ENCODE measurements at places on chromosomes 2 and 18.

DNA sequence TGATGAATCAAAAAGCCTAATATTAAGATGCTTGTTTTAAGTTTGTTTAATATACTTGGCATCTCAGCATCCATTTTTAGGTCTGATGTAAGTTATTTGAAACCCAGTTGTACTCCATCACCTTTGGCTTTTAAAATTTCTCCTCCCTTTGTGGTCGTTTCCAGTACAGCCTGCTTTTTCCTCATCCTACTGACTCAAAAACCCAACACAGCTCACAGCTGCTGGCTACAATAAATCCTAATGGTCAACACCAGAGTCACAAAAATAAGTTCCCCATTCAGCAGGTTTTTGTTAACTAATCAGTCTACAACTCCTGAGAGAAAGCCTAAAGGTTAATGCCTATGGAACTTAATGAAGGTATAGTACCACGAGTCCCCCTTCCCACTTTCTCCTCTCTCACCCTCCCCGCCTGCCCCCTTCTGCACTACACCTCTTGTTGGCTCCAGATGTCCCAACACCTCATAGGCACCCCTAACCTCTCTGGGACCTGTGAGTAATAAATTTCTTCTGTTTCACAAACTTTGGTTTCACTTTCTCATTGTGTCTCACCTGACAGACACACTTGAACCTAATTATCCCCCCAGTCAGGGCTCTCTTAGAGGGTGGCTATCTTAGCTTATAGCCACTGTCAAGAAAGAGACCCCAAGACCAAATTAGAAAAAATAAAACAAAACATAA, 148.6 kb downstream of the GALNT1 start:
- DNase-seq = no peak

DNA sequence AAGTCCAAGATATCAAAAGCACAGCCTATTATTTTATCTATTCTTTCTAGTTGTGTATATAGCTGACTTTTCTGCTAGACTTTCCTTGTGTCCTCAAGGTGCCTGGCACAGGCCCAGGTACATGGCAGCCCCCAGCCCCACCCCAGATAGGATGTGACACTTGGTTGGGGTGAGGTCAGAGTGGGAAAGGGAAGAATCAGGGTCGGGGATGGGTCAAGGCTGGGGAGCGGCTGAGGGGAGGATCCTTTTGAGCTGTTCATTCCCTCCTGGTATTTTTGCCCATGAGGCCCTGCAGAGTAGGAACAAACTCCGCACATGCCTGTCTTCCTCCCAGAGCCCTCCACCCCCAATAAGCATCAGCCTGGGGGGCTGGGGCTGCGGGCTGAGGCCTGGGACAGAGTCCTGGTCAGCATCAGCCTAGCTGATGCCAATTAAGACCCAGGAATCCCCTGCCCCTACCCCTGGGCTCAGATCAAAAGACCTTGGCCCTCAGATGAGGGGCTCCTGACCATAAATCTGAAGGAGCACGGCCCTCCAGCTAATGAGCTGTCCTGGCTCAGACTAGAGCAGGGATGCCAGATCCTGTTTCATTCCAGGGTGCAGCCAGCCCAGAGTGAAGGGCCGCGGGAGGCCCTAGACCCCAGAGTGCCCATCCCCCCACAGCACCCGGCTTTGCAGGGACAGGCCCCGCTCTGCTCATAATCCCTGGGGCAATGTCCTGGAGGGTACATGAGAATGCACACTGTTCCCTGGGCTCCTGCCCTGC, 85.3 kb downstream of the SDC1 start:
- DNase-seq = no peak

GRCh38 chr2:238510911-238511613, 84.3 kb downstream of the ASB1 start:
- no peak for DNase-seq

GRCh38 chr2:980176-980575, 29.5 kb downstream of the SNTG2 start:
- no peak for DNase-seq

DNA sequence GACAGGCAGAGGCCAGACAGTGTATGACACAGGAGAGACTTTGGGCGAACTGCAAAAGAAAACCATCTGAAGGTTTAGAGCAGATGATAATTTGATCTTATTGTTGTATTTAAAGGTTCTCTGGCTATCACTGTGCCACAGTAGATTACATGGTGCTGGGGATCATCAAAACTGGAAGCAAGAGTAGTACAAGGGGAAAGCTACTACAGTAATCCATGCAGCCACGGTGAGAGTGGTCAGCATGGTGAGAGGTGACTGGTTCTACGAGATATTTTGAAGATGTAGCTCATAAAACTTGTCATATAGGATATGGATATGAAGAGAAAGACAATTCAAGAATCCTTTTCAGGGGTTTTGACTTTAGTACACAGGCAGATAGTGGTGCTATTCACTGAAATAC, 194.8 kb upstream of the GULP1 start:
- no peak for DNase-seq

DNA sequence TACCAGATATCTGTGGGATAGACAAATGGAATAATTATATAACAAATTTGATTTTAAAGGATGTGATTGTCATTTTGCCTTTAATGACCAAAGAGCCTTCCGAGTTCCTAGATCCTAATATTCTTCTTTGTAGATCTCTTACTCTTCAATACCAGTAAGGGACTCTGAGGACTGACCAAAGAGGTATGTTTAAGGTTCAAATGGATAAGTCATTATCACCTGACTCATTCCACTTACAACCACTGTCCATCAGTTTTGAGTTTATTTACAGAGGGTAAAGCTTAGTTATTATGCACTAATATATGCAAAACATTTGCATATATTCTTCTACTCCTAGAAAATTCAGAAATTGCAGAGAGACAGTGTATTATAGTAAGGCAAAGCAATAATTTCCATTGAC, 62.7 kb downstream of the CCDC148 start:
- DNase-seq = no peak

GRCh38 chr18:5543036-5543680, 639 bp downstream of the EPB41L3 start:
- no peak for DNase-seq

DNA sequence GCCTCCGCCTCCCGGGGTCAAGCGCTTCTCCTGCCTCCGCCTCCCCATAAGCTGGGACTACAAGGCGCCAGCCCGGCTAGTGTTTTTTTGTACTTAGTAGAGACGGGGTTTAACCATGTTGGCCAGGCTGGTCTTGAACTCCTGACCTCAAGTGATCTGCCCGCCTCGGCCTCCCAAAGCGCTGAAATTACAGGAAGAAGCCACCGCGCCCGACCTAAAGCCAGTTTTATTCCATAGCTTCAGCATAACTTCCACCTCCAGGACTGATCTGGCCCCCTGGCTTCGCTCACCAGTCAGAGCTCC, 783 bp upstream of the TXNL4A start:
- DNase-seq = no peak

- no peak for DNase-seq
These were observed 2.6 kb upstream of the CATIP start for GRCh38 chr2:218354045-218354444.

- no peak for DNase-seq
These were observed 15.8 kb downstream of the DGKD start for GRCh38 chr2:233369897-233370685.

GRCh38 chr2:1556776-1557466, 143.7 kb downstream of the TPO start:
- DNase-seq = no peak

DNA sequence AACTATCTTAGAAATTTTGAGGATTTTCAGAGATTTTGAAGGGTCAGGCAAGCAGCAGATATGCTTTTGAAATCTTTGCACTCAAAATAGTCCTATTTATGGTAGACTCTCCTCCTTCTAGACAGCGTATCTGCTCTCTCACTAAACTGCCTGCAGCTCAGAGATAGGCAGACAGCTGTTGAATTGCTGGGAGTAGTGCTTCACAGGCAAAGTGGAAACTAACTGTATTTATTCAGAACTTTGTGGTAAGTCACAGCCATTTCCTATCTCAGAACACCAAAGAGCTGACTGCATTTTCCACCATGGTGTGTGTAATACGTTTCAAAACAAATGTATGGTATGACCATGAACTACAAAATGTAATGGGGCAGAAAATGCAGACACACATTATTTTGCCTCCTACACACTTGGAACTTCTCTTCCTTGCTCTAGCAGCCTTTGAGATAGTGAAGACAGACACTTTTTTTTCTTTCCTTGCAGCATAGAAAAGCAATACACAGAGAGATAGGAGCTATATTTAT, 352.4 kb downstream of the LRP1B start:
- no peak for DNase-seq

- DNase-seq = no peak
These were observed 250.8 kb upstream of the PXDN start for GRCh38 chr2:1995081-1995480.

DNA sequence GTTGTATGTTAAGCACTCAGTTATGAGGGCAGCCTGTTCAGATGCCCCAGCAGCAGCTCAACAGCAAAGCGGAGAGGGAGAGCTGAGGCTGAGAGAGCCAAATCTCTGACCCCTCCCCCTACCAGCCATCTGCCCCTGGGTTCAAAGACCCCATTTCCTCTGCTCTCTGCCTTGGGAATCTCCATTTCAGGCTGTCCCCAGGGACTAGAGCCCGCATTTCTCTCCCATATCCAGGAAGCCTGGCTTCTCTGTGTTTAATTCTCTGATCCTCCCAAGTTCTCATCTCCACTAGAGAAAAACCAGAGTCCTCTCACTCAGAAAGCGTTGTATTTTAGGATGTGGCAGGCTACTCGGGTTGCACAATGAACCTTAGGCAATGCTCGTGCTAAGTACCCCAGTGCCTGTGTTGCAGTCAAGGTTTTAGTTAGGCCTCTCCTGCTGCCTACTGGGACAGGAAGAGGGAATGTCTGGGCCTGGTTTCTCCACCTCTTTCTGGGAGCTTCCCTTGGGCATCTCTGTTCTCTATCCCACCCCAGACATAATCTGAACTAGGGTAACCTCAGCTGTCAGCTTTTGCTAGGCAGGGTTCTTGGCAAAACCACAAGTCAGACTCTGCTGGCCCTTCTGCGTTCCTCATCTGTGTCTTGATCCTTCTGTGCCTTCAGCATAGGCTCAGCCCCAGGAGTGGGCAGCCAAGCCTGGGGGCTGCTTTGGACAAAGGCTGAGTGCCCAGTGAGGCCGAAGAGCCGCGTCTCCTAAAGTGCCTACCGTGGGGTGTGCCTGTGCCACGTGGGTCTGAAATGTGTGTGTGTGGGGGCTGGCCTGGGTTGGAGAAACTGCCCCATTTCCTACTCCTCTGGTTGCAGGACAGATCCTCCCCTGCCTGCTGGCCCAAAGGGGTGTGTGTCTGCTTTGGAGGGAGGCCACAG, 96.8 kb downstream of the STPG4 start:
- no peak for DNase-seq

- no peak for DNase-seq
These were observed 17.9 kb downstream of the ITGAV start for GRCh38 chr2:186607660-186608324.

DNA sequence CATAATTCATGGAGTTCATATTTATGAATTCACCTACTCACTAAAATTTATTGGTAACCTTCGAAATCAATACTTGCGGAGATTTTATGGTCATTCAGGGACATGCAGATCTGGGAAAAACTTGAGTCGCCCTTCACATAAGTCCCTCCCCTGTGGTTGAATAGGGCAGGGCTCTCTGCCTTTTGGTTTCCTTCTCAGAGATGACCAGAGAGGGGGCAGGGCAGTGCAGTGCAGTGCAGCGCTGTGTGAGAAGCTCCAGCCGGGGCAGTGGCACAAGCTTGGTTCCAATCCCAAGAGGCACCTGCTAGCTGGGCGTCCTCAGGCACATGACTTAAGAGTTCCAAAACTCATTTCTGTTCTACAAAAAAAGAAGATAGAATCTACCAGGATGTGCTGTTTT, 274.4 kb upstream of the RAB6C start:
- no peak for DNase-seq

- no peak for DNase-seq
These were observed 45.1 kb upstream of the FHL2 start for GRCh38 chr2:105443617-105444598.

DNA sequence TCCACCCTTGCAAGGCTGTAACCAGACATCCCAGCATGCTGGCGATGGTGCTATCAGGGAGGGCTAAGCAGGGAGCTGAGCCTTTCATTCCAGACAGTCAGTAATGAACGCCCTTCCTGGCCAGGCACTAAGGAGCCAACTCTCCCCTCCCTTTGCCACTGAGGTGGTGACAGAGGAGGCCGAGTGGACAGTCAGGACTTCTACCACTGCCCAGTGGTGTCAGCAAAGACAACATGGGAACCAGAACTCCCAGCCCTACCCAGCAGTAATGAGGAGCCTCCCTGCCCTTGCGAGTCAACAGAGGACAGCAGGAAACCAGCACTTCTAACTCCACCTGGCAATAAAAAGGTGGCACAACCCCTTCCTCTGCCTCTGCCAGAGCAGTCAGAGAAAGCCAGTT, 68.6 kb downstream of the ZAP70 start:
- DNase-seq = no peak

GRCh38 chr2:231886071-231886681, 40.0 kb downstream of the NPPC start:
- no peak for DNase-seq

DNA sequence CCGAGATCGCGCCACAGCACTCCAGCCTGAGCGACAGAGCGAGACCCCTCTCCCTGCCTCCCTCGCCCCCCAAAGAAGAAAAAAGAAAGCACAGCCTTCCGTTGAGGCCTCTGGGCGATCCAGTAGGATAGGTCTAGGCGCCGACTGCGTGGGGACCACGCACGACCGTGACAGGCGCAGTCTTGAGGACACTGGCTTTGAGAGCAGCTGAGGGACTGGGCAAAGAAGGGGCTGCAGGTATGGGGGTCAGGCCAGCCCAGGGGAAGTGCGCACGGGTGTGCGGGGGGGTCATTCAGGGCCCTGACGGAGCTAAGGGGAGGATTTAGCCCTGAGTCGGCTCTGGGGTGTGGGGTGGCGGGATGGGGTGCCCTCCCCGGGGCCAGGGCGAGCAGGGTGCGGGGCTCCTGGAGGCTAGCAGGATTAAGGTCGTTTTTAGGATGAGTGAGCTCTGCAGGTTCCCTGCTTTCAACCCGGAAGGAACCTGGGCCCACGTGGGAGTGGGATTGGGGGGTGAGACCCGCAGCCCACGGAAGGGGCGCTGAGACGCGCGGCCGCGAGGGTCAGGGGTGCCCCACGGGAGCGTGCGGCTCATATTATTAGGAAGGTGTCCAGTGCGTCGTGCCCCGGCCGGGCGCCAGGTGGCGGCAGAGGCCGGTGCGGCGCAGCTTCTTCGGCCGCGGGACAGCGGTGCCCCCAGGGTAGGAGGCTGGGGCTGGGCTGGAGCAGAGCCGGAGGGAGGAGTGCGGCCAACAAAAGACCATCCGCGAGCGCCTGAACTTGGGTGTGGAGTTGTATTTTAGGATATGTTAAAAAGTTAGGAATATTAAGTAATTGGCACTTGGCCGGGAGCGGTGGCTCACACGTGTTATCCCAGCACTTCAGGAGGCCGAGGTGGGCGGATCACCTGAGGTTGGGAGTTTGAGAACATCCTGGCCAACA, 20.5 kb upstream of the ZNF236 start:
- DNase-seq = peak; percentile 45

GRCh38 chr18:10269261-10269660, 185.2 kb upstream of the APCDD1 start:
- DNase-seq = no peak

- peak; percentile 45 for DNase-seq
These were observed at the start of gene IRS1 for GRCh38 chr2:226799211-226799975. Gene IRS1, minus strand, starts transcription at chr2:226799820. Its CDS starts 1,082 bp downstream, at chr2:226798738.
